ENCODE measurements at places on chromosomes 11 and 22.

- no peak for DNase-seq
These were observed 665.1 kb downstream of the DLG2 start for GRCh38 chr11:84962018-84962417.

DNA sequence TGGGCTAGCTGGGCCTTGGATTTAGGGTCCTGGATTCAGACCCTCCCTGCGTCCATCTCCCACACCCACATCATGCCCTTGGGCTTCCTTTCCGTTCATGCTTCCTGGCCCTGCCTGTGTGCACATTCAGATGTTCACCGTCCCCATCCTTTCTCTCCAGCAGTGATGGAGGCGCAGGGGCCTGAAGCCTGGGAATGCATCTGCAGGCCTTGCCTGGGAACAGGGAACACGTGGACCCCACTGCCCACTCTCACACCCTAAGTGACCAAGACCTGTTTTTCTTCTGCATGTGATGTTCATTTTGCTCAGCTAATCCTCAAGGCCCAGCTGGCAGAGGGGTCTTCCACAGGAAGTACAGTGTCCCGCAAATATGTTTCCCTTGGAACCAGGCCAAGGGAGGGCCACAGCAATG lies 91.6 kb upstream of the PARVA start:
- no peak for DNase-seq

DNA sequence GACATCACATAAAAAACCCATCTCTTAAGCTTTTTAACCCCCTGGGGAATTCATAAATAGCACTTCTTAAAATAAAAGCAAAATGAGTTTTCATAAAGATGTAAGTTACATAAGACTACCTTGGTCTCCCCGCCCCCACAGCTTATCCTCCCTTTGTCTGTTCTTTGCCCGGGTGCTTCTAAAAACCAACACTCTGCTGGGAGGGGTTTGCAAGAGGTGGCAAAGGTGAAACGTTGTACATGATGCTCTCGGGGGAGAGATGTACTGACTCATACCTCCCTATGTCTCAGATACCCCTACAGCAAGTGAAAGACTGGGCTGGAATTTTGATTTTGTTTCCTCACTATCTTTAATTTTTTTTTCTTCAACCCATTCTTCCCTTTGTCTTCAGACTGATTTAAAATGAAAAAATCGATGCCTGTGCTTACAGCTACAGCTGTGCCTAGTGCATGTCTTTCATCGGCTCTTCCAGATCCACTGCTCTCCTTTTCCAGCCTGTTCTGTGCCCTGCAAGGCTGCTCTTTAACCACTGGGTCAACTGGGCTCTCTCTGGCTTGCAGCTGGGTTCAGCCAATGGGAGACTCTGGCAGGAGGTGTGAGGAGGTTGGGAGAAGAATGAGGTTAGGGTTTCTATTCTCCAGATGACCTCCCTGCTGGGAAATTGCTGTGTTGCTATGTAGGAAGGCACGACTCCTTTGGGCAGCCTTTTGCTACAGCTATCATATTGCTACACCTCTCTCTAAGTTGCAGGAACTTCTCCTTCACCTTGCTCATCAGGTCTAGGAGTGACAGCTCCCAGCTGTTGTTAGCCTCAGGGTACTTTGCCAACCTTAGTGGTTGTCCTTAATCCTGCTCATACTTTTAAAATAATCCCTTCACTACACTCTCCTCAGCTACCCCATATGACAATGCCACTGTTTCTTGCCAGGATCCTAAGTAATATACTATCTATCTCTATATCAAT lies 266.5 kb downstream of the TENM4 start:
- no peak for DNase-seq

- DNase-seq: no peak
These were observed 400.9 kb downstream of the BRD1 start for GRCh38 chr22:49426618-49427266.

DNA sequence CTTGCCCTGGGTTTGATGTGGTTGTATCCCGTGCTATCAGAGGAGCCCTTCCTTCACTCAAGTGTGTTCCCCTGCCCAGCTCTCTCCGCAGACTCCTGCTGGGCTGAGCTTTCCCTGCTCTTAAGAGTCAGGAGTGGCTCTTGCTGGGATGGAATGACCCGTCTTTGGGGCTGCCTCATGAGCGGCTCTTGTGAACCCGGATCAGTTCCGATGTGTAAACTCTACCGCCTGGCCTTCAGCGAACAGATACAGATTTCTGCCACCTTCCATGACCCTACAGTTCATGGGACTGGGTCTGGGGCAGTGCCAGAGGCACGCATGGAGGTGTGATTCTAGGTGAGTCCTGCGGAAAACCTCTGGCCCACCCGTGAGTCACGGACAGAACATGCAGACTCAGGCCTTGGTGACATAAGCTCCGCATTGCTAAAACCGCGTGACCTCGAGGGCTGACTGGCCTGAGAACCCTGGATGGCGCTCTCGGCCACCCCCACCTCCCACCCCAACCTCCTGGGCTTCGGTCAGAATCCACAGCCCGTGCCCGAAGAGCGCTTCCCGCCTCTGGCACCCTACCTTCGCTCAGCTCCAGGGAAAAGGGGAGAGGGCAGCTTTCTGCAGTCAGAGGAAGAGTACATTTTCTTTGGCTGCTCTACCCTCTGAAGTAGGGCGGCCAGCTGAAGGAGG lies 1.3 kb upstream of the ZBTB16 start:
- DNase-seq: no peak

DNA sequence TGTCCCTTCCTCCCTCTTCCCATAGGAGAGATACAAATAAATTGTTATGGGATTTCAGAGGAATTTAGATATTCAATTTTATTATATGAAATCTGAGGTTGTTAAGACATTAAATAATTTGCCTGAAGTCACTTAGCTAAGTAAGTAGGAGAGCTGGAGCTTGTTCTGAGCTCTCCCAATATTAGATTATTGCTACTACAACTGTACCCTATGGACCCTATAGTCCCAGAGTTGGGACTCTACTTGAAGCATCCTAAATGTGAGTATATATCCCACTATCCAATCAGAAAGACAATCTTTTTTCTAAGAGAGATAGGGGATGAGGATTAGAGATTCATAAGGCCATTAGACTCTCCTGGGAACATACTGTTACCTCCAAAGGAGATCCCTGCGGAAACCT lies 1130.0 kb downstream of the DLG2 start:
- no peak for DNase-seq

DNA sequence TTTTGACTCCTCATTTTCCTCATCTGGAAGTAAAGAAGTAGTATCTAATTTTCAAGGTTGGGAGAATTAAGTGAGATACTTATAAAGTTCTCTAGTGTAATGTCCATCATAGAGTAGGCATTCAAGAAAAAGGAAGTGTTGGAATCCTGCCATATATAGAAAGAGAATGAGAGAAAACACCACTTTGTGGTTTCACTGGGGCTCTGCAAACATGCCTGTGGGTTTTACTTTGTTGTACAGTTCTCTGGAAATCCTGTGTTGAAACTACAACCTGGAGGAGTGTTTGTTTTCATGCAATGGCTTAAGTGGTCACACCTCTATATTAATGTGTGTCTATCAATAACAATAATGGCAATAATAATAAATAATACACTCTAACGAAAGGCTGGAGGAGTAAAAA lies 741.7 kb downstream of the NELL1 start:
- DNase-seq: no peak

All from stimulated activated CD4-positive, alpha-beta T cell treated with anti-CD3 and anti-CD28 coated beads, Interleukin-1b, Interleukin-23, amount 100 ng/mL, for 1 hour (primary cell).